Frontal cortex (tissue), 4 donors: ENCODE measurements at places on chromosomes 11 and 22.

GRCh38 chr22:31577711-31578110, 81.4 kb downstream of the SFI1 start:
- no peak for DNase-seq

GRCh38 chr11:61963282-61964057, 4.0 kb downstream of the FTH1 start:
- no peak for DNase-seq

DNA sequence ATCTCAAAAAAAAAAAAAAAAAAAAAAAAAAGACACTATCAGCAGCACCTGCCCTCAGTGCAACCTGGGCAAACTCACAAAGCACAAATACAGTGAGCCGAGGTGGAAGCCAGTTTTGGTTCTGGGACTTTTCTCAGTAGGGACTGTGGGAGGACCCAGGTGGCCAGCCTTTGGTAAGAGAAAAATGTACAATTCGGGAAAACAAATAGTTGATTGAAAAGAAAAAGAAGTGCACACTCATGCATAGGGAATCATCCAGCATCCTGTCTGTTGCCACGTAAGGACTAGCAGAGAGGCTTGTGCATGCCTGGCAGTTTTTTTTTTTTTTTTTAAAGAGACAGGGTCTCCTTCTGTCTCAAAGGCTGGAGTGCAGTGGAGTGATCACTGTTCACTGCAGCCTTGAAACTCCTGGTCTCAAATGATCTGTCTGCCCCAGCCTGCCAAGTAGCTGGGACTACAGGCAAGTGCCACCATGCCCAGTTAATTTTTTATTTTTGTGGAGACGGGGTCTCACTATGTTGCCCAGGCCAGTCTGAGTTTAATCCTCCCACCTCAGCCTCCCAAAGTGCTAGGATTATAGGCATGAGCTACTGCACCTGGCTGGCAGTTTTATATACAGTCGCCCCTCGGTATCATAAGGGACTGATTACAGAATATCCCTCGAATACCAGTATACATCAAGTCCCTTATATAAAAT, 36.7 kb downstream of the TPST2 start:
- DNase-seq = no peak

DNA sequence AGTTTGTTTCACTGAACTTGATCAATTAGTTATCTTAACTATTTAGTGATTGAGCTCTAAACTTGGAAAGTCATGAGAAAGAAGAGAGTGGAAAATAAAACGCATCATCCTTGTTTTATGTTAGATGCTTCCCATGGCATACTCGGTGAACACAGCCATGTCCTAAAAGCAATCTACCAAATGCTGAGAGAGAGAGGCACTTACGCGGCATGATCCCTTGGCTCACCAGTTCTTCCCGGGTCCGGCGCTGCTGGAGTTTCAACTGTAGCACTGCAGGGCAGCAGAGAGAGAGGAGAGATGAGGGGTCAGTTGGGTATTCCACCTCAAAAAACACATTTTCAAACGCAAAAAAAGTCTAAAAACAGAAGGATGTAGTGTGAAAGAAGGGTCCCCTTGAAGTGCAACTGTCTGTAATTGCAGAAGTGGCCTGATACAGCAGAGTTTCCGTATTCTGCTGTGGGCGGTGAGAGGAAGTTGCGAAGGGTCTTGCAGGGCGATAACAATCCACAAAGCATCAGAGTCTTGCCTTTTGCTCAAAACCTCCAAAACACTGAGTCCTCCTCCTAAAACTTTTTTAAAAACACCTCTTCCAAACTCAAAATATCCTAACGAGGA, 92.7 kb downstream of the SGSM3 start:
- no peak for DNase-seq

- DNase-seq = no peak
Measured at GRCh38 chr11:80815752-80816453, 1375.1 kb upstream of the TENM4 start.

DNA sequence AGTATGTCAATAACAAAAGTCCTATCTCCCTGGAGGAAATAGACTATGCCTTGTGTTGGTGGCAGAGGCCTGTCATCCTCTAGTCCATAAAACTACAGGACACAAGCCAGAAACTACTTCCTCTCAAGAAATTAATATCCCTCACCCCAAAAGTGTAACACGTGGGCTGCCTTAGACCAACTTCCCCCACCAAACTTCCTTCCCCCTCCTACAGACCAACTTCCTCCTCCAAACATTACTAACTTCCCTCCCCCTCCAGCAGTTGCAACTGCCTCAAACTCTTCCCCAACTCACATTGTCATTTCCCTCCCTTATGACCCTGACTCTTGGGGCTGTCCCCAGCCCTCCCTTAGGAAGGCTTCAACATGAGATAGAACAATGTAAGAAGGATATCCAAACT, 6.3 kb downstream of the OR52K2 start:
- no peak for DNase-seq

DNA sequence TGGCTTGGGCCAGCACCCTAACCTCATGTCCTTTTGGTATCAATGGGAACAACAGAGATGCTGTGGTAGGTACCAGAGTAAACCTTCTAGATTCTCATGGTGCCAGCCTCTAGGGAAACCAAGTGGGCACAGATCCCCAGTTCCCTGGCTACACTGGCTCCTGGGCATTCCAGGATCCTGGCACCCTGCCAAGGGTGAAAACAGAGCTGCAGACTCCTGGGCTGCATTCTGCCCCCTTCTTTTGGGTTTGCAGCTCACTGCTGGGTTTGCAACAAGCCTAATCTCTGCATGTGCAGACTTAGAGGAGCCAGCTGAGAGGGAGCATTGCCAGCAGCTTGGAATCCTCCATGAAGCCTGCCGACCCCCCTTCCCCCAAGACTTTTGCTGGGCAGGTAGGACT, 30.6 kb downstream of the PRDM11 start:
- no peak for DNase-seq

DNA sequence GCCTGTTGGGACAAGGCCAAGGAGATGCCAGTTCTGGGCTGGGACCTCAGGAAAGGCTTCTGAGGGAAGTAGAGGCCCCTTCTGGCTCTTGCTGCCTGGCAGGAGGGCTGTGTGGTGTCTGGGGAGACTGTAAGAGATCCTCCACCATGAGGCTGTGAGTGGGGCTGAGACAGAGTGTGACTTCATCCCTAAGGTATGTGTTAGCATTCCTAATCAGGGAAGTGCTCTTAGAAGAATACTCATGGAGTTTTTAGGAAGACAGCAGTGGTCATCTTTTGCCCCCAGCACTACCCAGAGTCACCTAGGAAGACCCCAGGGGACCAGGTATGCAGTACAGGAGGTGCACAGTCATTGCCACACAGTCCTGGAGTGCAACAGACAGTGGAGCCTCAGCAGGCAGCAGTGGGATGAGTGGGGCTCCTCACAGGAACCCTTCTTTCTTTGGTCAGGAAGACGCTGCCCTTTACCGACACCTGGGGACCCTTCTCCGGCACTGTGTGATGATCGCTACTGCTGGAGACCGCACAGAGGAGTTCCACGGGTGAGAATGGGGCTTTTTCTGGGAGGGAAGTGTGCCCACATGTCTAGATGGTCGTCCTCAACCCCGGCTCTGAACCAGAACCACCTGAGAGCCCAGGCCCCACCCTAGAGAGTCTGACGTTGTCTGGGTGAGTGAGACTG, 2.8 kb downstream of the RIC8A start:
- no peak for DNase-seq
